ENCODE measurements at places on chromosomes 16 and 17.

DNA sequence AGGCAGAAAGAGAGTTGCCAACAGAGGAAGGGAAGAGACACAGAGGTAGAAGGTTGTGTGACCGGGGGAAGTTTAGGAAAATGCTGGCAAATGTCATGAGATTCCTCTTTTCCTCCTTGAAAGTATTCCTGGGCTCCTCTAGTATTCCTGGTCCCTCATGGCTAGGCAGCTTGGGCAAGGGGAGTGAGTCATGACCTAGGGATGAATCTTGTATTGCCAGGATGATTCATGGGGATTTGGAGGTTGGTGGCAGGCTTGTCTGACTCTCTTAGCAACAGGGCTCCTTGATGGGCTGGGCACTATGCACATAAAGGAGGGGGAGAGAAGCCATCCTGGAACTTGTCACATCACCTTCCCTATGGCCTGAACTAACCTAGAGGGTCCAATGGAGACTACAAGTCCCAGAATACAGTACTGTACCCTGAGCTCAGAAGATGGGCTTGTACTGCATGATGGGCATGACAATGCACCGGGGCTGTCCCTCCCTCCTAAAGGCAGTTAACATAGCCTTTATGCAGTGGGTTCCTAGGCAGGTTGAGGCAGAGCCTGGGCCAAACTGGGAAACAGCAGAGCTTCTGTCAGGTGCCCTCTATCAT is 2.1 kb upstream of the SEZ6 start:
- no peak for DNase-seq

DNA sequence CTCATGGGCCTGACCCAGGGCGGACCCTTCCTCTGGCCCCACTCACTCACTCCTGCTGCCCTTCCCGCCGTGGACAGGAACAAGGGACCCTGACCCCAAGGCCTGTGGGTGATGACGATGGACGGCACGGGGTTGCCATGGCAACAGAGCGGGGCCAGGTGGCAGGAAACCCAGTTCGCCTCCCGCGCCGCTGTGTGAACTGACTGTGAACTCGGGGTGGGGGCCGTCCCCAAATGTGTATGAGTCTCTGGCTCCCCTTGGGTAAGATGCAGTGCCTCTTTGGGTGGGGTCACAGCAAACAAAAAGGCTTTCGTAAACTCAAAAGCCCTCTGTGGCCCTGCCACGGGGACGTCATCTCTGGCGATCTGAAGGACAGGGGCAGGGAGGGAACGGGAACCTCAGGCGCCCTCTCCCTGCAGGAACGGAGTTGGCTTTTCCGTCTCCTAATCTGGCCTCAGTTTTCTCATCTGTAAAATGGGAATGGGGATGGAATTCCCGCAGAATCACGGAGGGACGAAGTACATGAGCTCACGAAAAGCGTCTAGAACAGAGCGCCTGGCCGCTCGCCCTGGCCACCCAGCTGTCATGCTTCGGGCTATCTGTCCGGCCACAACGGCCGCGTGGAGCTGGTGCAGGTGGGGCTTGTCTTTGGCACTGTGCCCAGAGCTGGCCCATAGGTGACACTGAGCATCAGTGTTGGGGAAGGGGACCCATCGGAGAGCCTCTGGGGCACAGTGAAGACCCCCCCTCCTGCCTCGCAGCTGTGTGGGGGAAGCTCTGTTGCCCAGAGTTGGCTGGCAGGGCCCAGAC is 44.9 kb upstream of the PABPN1L start:
- peak; percentile 25 for DNase-seq

DNA sequence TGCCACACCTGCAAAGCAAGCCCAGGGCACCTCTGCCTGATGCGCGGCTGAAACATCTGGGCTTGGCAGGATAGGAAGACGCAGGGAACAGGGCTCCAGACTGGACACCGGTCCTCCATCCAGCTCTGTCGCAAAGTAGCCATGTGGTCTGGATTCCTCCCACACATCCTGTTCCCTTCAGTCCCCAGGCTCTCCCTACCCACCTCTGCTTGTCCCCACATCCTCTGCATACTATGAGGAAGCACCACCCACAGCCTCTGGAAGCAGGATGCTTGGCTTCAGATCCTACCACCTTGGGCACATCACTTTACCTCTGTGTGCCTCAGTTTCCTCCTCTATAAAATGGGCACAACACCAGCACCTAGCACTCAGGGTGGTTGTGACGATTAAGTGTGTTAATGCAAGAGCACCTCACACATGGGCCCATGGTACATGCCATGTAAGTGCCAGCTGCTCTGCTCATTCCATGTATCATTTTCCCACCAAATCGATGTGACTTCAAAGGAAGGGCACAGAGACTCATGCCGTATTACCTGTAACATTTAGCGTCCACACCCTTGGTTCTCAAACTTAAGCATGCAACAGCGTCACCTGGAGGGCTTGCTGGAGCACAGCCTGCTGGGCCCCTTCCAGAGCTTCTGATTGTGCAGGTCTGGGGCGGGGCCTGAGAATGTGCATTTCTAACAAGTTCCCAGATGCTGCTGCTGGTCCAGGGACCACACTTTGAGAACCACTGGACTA is 138.6 kb upstream of the SDK2 start:
- DNase-seq = no peak

DNA sequence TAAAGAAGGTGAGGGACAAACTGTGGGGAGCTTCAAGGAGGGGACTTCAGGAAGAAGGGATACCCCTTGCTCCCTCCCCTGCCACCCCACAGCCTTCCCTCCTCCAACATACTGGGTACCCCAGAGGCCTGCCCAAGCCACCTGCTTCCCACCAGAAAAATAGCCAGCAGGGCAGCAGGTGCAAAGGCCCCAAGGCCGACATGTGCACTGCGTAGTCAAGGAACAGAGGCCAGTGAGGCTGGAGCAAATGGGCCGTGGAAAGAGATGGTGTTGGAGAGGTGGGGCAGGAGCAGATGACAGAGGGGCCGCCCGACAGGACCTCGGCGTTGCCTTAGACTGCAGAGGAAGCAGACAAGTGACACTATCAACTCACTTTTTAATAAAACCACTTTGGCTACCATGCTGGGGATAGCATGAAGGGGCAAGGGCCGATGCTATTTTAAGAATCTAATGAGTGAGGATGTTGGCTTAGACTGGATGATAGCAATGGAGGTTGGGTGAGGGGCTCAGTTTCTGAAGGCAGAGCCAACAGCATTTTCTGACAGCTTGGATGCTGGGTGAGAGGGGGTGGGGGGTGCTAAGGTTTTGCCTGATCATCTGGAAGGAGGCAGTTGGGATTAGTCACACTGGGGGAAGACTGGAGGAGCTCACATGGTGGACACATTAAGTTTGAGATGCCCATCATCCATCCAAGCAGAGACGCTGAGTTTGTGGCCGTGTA is 72.8 kb upstream of the TOB1 start:
- DNase-seq = no peak

- DNase-seq = no peak
Observed at GRCh38 chr16:66275775-66276428, 90.6 kb upstream of the CDH5 start.

GRCh38 chr16:31532120-31532519 is 4.4 kb downstream of the AHSP start:
- no peak for DNase-seq

- DNase-seq = no peak
Observed at GRCh38 chr16:68770671-68771070, 33.6 kb downstream of the CDH1 start.

DNA sequence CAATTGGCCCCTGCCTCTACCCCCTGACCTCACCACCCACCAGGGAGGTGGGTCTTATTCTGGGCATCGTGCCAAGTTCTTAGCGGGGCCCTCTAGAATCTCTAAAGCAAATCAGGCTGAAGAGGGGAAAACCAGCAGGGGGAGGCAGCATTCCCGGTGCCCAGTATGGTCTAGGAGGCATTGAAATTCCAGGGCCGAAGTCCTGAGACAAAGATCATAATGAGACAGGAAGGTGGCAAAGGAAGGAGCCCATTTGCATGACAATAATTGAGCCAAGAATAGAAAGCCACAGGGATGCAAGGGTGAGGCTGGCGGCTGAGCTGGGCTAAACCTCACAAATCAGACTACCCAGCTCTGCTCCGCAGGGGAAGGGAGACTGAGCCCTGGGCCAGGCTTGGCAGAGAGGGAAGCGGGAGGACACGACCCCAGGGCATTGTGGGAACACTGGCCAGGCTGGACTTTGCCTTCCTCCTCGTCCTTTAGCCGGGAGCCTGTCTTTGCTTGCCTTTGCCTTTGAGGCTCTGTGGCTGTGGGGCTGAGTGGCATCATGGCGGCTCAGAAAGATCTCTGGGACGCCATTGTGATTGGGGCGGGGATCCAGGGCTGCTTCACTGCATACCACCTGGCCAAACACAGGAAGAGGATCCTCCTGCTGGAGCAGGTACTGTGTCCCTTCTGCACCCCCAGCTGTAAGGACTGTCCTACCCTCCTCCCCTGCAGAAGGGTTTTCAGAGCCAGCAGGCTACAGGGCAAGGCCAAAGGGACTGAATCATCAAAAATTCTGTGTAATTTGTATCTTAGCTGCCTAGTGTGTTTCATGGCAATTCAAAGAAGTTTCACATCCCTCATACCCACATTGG is at the start of gene PIPOX:
Gene PIPOX, plus strand, starts transcription at position 463 of the 860 bp plus-strand sequence. Its CDS starts 85 bp downstream, at position 548.
- DNase-seq = no peak

GRCh38 chr17:82569621-82570020 is 50.1 kb downstream of the FOXK2 start:
- no peak for DNase-seq

DNA sequence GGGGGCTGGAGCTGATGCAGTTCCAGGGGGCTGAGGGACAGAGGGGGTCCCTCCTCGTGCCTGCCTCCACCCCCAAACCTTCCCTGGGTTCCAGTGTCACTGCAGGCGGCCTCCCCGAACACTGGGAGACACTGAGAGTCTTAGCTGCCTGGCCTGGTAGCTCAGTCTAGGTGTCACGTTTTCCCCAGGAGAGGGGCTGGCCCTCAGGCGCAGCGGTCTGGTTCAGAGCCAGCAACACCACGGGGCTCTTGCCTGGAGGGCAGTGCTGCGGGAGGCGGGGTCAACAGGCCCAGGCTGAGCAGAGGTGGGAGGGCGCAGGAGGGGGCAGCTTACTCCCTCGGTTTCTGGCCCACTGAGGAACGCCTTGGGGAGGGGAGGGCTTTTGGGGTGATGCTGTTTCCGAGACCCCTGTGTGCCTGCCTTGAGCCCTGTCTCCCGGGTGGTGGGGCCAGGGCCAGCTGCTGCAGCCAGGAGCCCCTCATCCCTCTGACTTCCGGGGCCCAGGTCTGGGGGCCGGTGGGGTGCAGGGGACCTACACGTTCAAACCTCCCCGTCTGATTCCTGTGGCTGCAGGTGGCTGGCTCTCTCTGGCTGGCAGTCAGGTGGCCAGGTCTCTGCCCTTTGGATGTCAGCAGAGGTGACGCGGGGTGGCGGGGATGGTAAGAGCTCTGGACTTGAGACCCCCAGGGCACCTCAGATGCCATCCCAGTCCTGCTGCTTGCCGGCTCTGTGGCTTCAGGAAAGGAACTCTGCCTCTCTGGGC is 89.3 kb upstream of the GSE1 start:
- DNase-seq = no peak

GRCh38 chr16:72736074-72736473 is 311.9 kb downstream of the ZFHX3 start:
- no peak for DNase-seq

DNA sequence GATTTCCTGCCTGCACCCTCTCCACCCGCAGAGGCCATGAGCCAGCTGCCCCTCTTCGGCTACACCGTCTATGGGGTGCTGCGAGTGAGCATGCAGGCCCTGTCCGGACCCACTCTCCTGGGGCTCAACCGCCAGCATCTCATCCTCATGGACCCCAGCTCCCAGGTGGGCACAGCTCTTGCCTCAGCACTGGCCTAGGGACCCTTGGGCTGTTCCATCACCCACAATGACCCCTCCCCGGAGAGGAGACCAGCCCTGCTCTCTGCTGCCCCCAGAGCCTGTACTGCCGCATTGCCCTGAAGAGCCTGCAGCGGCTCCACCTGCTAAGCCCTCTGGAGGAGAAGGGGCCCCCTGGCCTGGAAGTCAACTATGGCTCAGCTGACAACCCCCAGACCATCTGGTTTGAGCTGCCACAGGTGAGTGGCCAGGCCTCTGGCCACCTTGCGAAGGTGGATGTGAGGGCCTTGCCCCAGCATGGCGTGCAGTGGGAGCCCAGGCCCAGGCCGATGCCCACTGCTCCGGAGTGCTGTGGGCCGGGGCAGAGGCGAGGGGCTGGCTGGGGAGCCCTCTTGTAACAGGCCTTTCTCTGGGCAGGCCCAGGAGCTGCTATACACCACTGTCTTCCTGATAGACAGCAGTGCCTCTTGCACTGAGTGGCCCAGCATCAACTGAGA is 7.3 kb upstream of the SMIM5 start:
- no peak for DNase-seq

DNA sequence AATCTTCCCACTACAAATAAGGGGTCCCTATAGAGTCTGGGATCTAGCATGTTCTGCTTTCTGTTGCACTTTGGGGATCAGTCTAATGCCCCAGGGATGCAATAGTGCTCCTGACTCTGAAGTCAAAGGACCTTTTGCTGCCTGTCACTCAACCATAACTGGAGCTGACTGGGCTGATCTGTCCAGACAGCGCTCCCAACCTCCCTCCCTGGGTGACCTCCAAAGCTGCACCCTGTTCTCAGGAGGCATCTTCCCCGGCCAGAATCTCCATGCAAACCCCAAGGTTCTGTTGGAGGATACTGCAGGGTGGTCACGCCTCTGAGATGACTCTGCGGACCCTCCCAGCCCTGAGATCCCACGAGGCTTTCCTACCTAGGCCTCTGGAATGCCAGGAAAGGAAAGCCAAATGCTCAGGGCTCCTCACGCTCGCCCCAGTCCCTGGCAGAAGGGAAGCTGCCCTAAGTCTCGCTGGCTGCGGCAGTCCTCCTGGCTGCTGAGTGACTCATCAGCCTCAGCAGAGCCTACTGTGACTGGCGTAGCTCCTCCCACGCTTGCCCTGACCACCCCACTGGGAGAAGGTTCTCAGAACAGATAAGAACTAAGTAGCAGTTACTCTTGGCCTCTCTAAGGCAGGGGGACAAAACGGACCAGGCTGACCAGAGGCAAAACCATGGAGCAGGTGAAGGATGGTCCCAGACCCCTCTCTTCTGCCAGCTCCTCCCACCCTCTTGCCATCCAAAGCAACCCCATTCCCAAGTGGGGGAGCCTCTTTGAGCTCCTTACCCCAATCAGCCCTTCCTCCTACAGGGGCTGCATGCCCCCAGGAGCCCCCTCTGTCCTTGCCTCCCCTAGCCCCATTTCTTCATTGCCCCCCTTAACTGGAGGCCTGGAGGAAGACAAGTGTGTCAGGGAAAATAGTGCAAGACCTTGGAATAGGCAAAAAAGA is 124.1 kb upstream of the TNRC6C start:
- DNase-seq = peak; percentile 60

DNA sequence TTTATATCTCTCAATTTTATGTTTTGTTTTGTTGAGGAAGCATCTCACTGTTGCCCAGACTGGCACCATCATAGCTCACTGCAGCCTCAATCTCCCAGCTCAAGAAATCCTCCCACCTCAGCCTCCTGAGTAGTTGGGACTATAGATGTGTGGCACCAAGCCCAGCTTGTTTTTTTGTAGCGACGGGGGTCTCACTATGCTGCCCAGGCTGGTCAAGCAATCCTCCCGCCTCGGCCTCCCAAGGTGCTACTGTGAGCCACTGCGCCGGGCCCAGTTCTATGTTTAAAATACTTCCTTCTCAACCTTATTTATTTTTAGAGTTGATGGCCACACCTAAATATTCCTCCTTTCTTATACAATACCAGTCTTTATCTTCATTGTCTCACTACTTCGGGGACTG is 1.9 kb upstream of the NFE2L1 start:
- DNase-seq = no peak
